ENCODE measurements at places on chromosomes 16 and 17. TPM values are rescaled to one million over a fixed set of nuclear protein-coding genes. Genes with fewer than 3 reads are reported as not detected.

DNA sequence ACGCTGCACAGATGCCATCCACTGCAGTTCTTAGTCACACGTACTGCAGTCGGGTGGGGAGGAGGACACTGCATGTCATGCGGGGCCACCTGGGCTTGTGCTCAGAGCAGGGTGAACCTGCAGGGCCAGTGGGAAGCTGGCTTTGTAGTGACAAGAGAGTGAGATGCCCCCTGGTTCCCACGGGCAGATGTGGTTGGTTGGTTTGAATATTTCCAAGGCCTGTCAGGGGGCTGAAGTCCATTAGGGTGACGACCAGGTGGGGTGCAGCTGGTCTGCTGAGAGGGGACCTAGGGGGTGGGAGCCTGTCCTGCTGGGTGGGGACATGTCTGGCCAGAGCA lies 14.3 kb downstream of the ZNF213 start:
- no peaks in the 10 kb centered on the region for H3K36me3 ChIP-seq
- no peak for DNase-seq
- no peak overlapping the region for H3K4me3 ChIP-seq

GRCh38 chr16:62853887-62854286 lies 817.6 kb upstream of the CDH8 start:
- DNase-seq, result no peak
- no peaks in the 10 kb centered on the region for H3K27me3 ChIP-seq
- no peak overlapping the region for H3K4me3 ChIP-seq
- no peak overlapping the region for H3K27ac ChIP-seq

GRCh38 chr16:2295056-2295798 lies 27.3 kb upstream of the RNPS1 start:
- DNase-seq, result no peak
- no peak overlapping the region for H3K4me3 ChIP-seq
- no peak overlapping the region for H3K27ac ChIP-seq
- H3K36me3 ChIP-seq, result no peaks in the 10 kb centered on the region
- H3K27me3 ChIP-seq, result peaks cover 34% of the 10 kb centered on the region

- H3K4me3 ChIP-seq, result no peak overlapping the region
- H3K4me1 ChIP-seq, result no peaks in the 10 kb centered on the region
- no peaks in the 10 kb centered on the region for H3K36me3 ChIP-seq
- H3K27ac ChIP-seq, result no peak overlapping the region
- H3K27me3 ChIP-seq, result 0 out of 2 replicates have a peak, but pooled peaks cover 3% of the 10 kb centered on the region
- no peak for DNase-seq
Observed at GRCh38 chr17:45234641-45235415, 13.1 kb downstream of the FMNL1 start.

The TMEM235 gene
- not detected for total RNA-seq

- no peaks in the 10 kb centered on the region for H3K27me3 ChIP-seq
- no peak overlapping the region for H3K27ac ChIP-seq
- no peak for DNase-seq
- no peak overlapping the region for H3K4me3 ChIP-seq
- peaks cover 8% of the 10 kb centered on the region for H3K4me1 ChIP-seq
- H3K36me3 ChIP-seq, result no peaks in the 10 kb centered on the region
Observed at GRCh38 chr17:32551186-32551955, 64.6 kb downstream of the CDK5R1 start.

GRCh38 chr17:42190491-42191274 lies 3.6 kb downstream of the GHDC start:
- no peaks in the 10 kb centered on the region for H3K36me3 ChIP-seq
- peaks cover 26% of the 10 kb centered on the region for H3K4me1 ChIP-seq
- no peaks in the 10 kb centered on the region for H3K27me3 ChIP-seq
- no peak for DNase-seq
- H3K27ac ChIP-seq, result no peak overlapping the region

DNA sequence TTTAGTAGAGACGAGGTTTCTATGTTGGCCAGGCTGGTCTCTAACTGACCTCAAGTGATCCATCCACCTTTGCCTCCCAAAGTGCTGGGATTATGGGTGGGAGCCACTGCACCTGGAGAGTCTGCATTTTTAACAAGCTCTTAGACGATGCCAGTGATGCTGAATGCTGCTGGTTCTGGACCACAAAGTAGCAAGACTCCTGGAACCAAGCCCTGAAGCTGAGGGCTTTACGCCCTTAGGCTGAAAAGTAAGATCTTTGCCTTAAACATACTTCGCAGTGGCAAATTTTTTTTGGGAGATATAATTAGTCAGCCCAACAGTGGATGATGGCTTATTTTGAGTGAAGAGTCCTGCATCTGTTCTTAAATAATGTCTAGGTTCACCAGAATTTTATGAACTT lies 14.0 kb downstream of the METTL9 start:
- H3K27me3 ChIP-seq, result no peaks in the 10 kb centered on the region
- DNase-seq, result no peak
- H3K36me3 ChIP-seq, result peaks cover 4% of the 10 kb centered on the region
- H3K4me1 ChIP-seq, result no peaks in the 10 kb centered on the region
- H3K27ac ChIP-seq, result no peak overlapping the region
- no peak overlapping the region for H3K4me3 ChIP-seq

GRCh38 chr17:72426321-72426720 lies 305.5 kb downstream of the SOX9 start:
- H3K4me3 ChIP-seq, result no peak overlapping the region
- no peaks in the 10 kb centered on the region for H3K36me3 ChIP-seq
- H3K27me3 ChIP-seq, result no peaks in the 10 kb centered on the region

- H3K4me3 ChIP-seq, result no peak overlapping the region
- peaks cover 28% of the 10 kb centered on the region for H3K27me3 ChIP-seq
- no peak for DNase-seq
- H3K4me1 ChIP-seq, result no peaks in the 10 kb centered on the region
Observed at GRCh38 chr16:21223787-21224186, 9.7 kb upstream of the ANKS4B start.

DNA sequence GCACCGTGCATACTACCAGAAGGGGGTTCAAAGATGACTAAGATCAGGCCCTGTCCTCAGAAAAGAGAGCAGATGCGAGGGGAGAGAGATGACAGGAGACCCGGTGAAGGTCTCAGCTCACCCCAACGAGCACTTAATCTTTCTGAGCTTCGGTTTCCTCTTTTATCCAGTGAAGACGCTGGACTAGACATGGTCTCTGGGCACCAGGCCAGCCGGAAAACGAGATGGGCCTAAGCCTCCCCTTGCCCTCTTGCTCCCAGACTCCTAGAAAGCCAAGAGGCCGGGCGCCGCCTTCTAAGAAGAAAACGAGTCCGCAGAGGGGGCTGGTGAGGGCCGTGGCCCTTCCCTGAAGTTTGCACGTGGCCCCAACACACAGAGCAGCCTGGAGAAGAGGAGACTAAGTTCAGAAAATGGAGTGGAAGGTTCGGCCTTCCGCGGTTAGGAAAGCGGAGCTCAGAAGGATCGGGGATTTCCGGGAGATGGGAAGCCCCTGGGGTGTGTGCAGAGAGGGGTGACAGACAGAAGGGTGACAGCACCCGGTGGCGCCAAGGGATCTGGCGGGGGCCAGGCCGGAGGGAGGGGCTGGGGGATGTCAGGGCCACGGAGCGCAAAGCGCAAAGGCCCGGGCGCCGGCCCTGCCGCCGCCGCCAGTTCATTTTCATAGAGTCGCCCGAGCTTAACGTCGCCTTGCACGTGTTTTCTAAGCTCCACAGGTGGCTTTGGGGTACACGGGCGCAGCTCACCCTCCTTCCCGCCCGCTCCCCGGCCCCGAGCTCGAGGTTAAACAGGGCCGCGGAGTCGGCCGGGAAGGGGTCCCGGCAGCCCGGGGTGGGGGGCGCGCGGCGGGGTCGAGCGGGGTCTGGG lies 42.1 kb upstream of the BHLHA9 start:
- H3K27ac ChIP-seq, result no peak overlapping the region
- H3K4me3 ChIP-seq, result no peak overlapping the region
- H3K36me3 ChIP-seq, result no peaks in the 10 kb centered on the region
- H3K4me1 ChIP-seq, result peaks cover 6% of the 10 kb centered on the region
- DNase-seq, result no peak
- H3K27me3 ChIP-seq, result peaks cover 55% of the 10 kb centered on the region

DNA sequence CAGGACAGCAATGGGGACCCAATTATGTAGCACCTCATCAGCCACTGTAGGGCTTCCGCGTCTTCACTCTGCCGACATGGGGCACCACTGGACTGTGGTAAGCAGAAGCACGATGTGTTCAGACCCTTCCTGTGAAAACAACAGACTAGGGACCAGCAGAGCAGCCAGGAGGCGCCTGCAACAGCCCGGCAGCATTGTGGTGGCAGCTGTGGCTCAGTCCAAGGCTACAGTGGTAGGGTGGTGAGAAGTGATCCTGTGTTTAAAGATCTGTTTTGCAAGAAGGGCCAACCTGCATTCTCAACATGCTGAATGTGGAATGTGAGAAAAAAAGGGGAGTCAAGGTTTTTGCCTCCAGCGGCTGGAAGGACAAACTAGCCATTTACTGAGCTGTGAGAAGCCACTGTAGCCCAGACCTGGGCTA lies 80.8 kb downstream of the GAS7 start:
- DNase-seq, result no peak
- no peaks in the 10 kb centered on the region for H3K27me3 ChIP-seq
- H3K4me3 ChIP-seq, result no peak overlapping the region
- no peak overlapping the region for H3K27ac ChIP-seq

- no peak overlapping the region for H3K4me3 ChIP-seq
- H3K27ac ChIP-seq, result no peak overlapping the region
- H3K36me3 ChIP-seq, result no peaks in the 10 kb centered on the region
- H3K27me3 ChIP-seq, result peaks cover 29% of the 10 kb centered on the region
- DNase-seq, result no peak
- H3K4me1 ChIP-seq, result peaks cover 37% of the 10 kb centered on the region
Observed at GRCh38 chr17:79814127-79814973, 17.5 kb upstream of the CBX8 start.

GRCh38 chr16:28255838-28256237 lies 36.5 kb upstream of the SBK1 start:
- no peak for DNase-seq
- H3K36me3 ChIP-seq, result no peaks in the 10 kb centered on the region
- no peak overlapping the region for H3K27ac ChIP-seq
- no peak overlapping the region for H3K4me3 ChIP-seq

The XAF1 gene
- total RNA-seq, result 19.9 TPM

The OR3A3 gene
- total RNA-seq, result not detected

The ZPBP2 gene
- total RNA-seq, result not detected

- DNase-seq, result no peak
- H3K27me3 ChIP-seq, result no peaks in the 10 kb centered on the region
- H3K4me3 ChIP-seq, result no peak overlapping the region
Observed at GRCh38 chr17:17893801-17894644, 57.2 kb upstream of the SREBF1 start.

DNA sequence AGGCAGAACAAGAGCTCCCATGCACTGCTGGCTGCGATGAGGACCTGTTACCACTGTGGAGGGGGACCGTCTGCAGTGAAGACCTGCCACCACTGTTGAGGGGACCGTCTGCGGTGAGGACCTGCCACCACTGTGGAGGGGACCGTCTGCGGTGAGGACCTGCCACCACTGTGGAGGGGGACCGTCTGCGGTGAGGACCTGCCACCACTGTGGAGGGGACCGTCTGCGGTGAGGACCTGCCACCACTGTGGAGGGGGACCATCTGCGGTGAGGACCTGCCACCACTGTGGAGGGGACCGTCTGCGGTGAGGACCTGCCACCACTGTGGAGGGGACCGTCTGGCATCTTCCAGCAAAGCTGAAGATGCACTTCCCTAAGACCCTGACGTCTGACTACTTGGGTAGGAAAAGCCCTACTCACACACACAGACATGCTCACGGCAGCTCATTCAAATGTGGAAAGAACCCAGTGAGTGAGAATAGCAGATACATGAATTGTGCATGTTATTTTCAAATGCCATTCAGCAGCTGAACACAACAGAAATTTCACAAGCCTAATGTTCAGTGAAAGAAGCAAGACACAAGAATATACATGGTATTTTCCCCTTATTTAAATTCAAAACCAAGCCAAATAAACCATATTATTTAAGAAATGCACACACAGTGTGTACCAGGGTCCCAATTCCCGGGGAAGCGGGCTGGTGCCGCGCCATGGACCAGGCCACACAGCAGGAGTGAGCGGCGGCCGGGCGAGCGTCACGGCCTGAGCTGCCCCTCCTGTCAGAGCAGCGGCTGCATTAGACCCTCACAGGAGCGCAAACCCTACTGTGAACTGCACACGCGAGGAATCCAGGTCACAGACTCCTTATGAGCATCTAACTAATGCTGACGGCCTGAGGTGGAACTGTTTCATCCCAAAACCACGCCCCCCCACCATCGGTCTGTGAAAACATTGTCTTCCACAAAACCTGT lies 64.2 kb upstream of the METRNL start:
- H3K4me3 ChIP-seq, result no peak overlapping the region
- no peaks in the 10 kb centered on the region for H3K27me3 ChIP-seq
- peaks cover 25% of the 10 kb centered on the region for H3K4me1 ChIP-seq
- no peak for DNase-seq
- H3K36me3 ChIP-seq, result peaks cover 12% of the 10 kb centered on the region

- no peak for DNase-seq
- no peak overlapping the region for H3K27ac ChIP-seq
- no peaks in the 10 kb centered on the region for H3K27me3 ChIP-seq
- H3K4me3 ChIP-seq, result no peak overlapping the region
- H3K4me1 ChIP-seq, result no peaks in the 10 kb centered on the region
- H3K36me3 ChIP-seq, result no peaks in the 10 kb centered on the region
Observed at GRCh38 chr17:69246726-69247375, 18.2 kb upstream of the ABCA10 start.

- no peak overlapping the region for H3K4me3 ChIP-seq
- peaks cover 46% of the 10 kb centered on the region for H3K4me1 ChIP-seq
- H3K27ac ChIP-seq, result peak overlapping the region; percentile 18
- H3K36me3 ChIP-seq, result peaks cover 44% of the 10 kb centered on the region
Observed at GRCh38 chr16:89422527-89422904, 67.8 kb downstream of the ANKRD11 start.

DNA sequence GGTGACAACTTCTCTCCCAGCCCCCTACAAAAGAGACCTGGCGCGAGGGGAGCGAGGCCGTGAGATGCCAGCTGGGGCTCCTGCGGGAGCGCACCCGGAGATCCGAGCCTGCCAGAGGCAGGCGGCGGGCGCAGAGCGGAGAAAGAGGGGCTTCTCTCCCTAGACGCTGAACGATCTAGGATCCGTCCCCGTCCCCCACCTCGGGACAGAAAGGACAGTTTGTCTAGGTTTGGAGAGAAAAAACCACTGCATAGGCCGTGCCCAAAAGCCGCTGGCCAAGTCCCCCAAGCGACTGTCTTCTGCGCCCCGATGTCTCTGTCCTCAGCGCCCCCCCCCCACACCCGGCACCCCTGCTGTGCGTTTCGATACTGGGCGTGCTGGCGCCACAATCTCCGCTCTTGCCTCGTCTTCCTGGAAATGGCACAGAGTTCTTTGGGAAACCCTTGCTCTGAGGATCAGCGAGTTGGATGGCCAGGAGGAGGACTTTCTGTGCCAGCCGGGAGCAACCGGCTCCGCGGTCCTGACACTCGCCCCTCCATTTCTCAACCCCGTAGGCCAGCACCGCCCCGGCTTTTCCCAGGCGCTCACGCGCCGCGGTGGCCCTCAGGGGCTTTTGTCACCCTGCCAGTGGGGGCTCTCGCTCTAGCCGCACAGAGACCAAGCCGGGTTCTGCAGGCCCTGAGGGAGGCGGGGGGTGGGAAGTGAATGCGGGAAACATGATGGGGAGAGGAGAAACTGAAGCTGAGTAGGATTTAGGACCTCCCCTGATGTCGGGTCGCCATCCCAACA lies 1.0 kb downstream of the SSTR2 start:
- H3K4me1 ChIP-seq, result peaks cover 26% of the 10 kb centered on the region
- H3K4me3 ChIP-seq, result peak overlapping the region; percentile 22
- H3K27ac ChIP-seq, result no peak overlapping the region

Data from SJSA1 (cell line).